Activated naive CD8-positive, alpha-beta T cell treated with anti-CD3 and anti-CD28 coated beads for 36 hours (primary cell): ENCODE measurements at places on chromosomes 3 and 15.
A peak's percentile ranks its signal among the peaks of the same experiment; 100 is the strongest.

DNA sequence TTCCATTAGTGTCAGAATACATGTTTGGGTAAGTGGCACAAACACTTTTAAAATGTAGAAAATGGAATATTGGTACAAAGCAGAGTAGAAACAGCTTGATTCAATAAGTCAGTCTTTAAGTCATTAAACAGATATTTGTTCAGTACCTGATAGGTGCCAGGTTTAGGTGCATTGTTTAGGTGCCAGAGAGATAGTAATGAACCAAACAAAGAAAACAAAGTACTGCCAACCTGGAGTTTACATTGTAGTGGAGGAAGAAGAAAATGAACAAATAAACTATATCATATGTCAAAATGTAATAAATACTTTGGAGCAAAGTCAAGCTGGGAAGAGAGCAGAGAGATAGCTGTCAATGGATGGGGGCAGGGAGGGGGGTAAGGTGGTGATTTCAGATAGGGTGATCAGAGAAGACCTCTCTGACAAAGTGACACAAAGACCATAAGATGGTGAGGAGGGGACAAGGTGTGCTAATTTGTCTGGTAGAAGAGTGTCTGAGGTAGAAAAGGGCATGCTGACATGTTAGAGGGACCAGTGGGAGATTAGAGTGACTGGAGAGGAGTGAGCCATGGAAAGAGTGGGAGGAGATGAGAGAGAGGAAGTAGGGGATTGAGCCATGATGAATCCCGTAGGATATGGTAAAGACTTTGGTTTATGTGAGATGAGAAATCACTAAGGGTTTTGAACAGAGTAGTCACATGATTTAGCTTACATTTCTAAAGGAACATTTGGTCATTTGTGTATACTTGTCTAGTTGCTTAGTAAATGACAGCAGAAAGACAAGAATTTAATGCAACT is 128.2 kb downstream of the UBE2E2 start:
- no peak for DNase-seq

DNA sequence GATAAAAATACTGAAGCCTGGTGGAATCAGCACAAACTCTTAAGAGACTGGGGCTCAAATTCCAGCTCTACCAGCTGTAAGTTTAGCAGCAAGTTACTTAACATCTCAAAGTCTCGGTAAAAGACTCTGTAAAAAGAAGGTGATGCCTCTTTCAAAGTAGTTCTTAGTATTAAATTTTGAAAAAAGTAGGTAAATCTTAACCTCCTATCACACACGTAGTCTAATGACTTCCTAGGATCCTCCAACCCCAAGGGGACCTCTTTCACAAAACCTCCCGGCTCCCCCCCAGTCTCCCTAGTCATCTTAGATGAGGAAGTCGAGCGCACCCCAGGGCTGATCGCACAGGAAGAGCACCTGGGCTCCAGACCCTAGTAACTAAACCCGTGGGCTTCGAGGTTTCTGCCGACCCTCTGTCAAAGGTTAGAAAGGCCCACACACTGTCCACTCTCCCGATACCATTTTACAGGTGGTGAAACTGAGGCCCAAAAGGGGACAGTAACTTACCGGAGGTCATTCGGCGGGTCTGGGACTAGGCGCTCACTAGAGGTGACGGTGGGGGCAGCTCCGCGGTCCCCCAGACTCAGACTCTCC is 427 bp downstream of the MBD4 start:
- peak; percentile 41 for DNase-seq

DNA sequence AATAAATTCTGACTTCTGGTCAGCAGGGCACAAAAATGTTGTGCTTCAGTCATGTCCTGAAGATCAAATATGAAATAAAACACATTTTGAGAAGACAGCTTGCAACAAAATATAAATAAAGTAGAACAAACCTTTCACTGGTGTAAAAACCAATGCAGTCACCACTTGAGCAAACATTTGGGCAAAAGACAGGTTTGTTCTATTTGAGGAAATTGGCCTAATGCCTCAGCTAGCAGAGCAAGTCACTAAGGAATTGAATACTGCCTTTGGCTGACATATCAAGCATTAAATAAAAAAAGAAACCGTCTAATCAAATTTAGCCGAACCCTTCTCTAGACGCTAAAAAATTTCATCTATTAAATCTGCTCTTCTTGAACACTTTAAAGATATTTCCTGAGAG is 475.4 kb upstream of the CNTN3 start:
- DNase-seq = no peak

GRCh38 chr3:99875929-99876841 is 58.5 kb downstream of the CMSS1 start:
- DNase-seq = peak; percentile 77

GRCh38 chr15:78229431-78230406 is 4.6 kb downstream of the ACSBG1 start:
- no peak for DNase-seq

- peak; percentile 28 for DNase-seq
Measured at GRCh38 chr15:85504749-85505676, 124.6 kb downstream of the AKAP13 start.

GRCh38 chr3:69716119-69716518 is 23.1 kb upstream of the MITF start:
- no peak for DNase-seq

DNA sequence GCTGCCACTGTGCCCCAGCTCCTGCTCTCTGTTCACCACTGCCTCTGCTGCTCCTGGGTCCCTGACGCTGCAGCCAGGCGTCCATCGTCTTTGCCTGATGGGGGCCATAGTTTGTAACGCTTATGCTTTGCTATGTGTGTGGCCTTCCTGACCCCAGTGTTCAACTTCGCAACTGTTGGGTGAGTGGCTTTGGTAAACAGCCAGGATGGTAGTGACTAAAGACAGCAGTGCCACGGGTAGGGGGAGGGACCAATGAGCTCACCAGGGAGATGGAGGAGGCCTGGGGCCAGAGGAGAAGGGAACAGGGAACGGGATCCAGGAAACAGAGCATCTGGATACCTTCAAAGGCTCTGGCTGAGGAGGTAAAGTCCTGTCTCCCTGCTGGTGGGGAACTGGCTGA is 75.9 kb upstream of the ALDH1L1 start:
- DNase-seq = no peak

DNA sequence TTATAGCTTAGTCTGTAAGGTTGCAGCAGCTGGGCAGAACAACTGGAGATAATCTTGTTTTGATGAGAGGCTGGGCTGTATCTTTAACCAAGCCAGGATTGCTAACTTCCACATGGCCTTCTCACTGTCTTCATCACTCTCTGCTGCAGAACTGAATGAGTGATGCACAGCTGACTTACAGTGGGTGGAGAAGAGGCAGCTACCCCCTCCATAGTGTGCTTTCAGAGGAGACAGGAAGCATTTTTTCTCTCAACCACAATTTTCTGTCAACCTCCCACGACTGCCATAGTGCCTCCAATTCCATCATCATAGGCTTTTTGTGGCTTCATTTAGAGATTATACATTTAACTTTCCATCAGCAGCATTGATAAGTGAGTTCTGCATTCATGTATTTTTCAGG is 168.2 kb downstream of the CLSTN2 start:
- DNase-seq = no peak

DNA sequence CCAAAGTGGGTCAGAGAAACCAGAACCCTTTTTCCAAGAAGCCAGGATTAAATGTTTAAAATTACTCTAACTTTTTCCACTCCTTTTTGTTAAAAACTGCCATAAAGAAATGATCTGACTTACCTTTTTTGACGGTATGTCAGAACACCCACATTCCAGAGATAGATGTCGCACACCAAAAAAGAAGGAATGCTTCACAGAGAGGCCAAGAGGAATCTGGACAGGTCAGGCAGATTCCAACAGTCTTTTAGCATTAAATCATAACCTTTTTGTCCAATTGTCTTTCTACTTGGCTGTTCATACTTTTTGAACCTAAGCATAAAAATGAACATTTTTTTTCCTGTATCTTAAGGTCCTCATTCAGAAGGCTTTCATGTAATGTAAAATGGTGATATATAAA is 846.9 kb downstream of the NSUN3 start:
- no peak for DNase-seq

- no peak for DNase-seq
Measured at GRCh38 chr15:71329041-71329440, 213.8 kb downstream of the THSD4 start.

- DNase-seq = no peak
Measured at GRCh38 chr15:76905855-76906254, 715 bp upstream of the SCAPER start.

DNA sequence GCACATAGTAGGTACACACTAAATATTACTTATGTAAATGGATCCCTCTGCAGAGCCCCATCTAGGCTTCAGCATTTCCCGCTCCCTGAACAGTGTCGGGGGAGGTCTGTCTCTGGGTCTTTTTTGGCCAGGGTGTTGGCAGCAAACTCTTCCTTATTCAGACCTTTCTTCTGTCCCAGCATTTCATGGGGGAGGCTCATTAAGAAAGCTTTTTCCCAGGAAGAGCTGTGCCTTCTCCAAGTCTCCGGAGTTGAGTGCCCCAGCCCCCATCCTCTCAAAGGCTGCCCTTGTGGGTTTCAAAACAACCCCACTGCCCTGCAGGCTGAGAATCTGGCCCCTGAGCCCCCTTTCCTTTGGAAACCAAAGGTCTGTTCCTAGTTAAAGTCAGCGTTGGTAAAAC is 25.1 kb downstream of the SLC6A11 start:
- no peak for DNase-seq

GRCh38 chr3:6250167-6250566 is 610.7 kb upstream of the GRM7 start:
- DNase-seq = no peak

DNA sequence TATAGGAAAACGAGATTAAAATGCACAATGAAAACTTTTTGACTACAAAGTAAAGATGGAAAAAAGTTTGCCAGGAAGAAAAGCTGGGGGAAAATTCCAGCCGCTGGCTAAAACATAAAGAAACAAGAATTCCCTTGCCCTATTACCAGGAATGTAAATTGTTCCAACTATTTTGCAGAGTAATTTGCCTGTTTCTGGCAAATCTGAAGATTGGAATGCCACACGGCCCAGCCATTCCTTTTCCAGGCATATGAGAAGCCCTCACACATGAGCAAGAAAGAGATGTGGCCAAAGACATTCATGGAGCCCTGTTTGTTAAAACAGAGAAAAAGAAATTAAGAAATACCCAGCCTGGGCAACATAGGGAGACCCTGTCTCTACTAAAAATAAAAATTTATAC is 8.4 kb upstream of the GATA2 start:
- no peak for DNase-seq

GRCh38 chr3:3632449-3632848 is 166.8 kb upstream of the LRRN1 start:
- DNase-seq = no peak

- no peak for DNase-seq
Measured at GRCh38 chr15:70037292-70037640, 60.5 kb downstream of the TLE3 start.

- DNase-seq = no peak
Measured at GRCh38 chr3:137204409-137204808, 246.6 kb downstream of the IL20RB start.

DNA sequence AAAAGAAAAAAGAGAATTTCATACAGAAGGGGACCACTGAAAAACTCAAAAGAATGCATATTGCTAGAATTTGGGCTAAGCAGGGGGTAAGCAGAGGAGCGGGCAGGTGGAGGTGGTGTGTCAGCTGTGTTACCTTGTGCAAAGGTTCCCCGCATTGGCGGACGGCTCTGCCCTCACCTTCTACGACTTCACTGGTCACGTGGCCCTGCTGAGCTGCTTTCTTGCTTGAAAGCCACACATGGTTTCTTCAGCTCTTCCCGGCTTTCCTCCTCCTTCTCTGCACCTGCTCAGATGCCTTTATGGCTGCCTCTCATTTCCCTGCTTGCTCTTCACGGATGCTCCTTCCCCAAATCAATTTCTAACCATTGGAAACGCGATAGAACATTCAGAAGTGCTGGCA is 30.5 kb downstream of the FAH start:
- no peak for DNase-seq

- no peak for DNase-seq
Measured at GRCh38 chr3:89059211-89059925, 48.1 kb upstream of the EPHA3 start.

DNA sequence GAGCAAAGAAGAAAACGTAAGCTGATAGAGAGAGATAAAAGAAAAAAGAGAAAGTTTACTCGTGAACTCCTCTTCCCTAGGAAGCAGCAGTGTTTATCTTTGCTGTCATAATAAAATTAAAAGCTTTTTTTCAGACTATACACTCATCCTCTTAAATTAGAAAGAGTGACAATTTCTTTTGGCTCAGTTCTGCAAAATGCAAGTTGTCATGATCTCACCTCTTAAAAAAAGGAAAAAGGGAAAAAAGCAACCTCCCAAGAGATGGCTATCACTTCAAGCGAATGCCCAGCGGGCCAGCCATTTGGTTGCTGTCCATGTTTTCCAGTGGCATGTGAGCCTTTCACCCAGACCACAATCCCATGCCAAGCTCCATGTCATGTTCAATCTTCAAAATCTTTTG is 7.0 kb upstream of the THBS1 start:
- DNase-seq = no peak

DNA sequence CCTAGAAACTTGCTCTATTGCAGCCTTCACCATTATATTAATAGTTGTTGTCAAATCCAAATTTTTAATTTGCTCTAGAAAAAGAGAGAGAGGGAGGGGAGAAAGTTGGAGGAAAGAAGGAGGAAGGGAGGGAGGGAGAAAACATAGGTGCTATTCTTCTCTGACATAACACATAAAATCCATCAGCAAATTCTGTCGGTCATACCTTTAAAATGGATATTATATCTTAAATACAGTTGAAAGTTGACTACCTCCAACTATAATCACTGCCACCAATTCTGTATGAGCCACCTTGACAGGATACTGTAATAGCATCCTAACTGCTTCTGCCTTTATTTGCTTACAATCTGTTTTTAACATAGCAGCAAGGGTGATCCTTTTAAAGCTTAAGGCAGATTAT is 314.7 kb upstream of the ALCAM start:
- DNase-seq = no peak

GRCh38 chr3:130546920-130547679 is 30.1 kb downstream of the COL6A6 start:
- DNase-seq = no peak

DNA sequence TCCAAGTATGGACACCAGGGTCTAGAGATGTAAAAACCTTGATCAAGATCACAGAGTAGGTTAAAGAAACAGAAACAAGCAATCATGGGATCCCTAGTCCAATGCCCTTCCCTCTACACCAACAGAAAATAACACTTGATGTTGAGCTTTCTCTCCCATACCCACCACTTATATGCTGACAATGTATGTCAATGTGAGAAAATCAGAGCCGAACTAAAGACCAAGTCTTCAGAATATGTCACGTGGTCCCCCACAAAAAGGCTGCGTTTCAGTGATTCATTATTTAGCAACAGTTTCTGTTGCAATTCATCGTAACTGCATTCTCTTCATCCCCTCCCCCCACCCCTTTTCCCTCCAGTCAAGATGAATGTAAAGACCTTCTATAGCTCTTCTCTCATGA is 278.9 kb upstream of the STT3B start:
- DNase-seq = no peak

GRCh38 chr15:92142242-92143232 is 251.1 kb upstream of the ST8SIA2 start:
- no peak for DNase-seq

GRCh38 chr3:89955156-89955555 is 847.7 kb downstream of the EPHA3 start:
- no peak for DNase-seq

- peak; percentile 15 for DNase-seq
Measured at GRCh38 chr3:126983276-126983652, 349 bp downstream of the PLXNA1 start.

- no peak for DNase-seq
Measured at GRCh38 chr15:79209690-79210089, 72.8 kb upstream of the ANKRD34C start.
